SIG-M5 (cell line): ENCODE measurements at places on chromosomes 12 and 14.

DNA sequence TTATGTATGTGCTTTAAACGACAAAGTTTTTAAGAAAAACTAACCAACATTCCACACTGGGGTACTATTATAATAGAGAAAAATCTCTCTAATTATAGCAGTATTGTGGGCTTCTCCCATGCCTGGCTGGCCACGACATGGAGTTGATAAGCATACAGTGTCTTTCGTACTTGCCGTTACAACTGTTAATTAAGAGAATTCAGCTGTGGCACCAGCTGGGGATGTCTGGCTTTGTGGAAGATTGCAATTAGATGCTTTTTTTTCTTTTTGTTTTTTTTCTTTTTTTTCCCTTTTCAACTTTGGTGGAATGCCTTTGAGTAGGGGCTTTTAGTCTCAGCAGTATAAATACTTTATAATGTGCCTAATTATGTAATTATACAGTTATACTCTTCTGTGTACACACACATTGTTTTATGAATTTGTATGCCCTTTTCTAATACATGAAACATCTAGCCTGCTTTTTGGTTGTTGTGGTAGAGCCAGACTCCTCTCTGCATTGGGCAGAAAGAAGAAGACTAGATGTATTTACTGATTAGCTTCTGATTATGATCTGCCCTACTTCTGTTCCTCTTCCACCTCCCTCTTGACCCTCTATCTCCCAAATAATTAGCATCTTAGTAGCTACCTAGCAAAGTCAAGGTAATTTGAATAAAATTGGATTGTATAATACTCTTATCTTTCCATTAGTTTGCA lies 76.4 kb downstream of the SUSD6 start:
- no peak for DNase-seq

- no peak for DNase-seq
These were observed 13.7 kb downstream of the KTN1 start for GRCh38 chr14:55593698-55594097.

DNA sequence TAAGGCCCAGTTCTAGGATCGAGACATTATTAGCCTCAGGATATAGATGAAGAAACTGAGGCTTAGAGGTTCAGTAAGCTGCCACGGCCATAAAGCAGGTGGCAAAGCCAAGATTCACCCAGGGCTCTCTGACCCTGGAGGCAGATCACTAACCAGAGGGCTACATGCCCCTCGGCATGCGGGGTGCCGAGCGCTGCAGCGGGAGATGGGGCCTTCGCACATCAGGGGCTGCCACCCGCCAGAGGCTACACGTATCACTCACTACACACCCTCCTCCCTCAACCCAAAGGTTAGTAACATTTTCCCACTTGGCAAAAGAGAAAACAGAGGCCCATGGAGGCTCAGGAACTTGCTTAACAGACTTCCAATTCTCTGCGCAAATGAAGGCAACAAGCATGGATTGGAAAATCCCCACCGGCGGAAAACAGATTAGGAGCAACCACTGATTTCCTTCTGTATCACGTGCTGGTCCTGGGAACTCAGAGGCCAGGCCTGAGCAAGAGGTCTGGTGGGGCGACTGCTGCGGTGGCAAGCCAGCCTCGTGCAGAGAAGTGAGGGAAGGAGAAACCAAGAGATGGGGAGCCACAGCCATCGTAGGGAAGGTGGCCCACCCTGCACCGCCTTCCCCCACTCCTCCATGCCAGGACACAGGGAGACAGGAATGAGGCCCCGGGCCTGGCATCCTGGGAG lies 6.0 kb downstream of the CCDC85C start:
- no peak for DNase-seq

DNA sequence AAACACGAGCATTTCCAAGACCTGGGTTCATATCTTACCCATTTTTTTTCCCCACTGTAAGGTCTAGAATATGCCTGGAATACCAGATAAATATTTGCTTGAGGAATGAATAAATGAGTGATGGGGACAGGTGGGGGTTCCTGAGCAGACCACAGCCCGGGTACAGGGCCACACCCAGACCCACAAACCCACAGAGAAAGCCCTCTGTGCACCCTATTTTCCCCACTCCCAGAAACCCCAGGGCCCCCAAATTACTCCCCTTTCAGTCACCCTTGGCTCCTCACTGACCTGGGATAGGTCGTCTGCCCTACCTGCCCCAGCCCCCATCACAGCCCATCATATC lies 66.5 kb upstream of the DDX11 start:
- no peak for DNase-seq

DNA sequence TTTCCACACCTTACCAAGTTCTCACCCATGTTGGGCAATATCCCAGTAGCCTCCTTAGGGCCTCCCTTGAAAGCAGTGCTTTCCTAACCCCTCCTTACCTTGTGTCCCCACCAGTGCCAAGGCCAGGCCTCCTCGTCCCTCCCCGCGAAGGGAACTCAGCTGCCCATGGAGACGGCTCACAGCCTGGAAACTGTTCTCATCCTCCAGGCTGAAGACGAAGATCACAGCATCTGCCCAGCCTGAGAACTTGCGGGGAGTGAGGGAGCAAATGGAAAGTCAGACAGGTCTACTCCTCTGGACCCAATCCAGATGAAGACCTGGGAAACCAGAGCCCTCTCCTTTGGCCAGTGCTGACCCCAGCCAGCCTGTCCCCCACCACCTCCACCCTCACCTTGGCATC lies 4.6 kb downstream of the AGAP2 start:
- no peak for DNase-seq

DNA sequence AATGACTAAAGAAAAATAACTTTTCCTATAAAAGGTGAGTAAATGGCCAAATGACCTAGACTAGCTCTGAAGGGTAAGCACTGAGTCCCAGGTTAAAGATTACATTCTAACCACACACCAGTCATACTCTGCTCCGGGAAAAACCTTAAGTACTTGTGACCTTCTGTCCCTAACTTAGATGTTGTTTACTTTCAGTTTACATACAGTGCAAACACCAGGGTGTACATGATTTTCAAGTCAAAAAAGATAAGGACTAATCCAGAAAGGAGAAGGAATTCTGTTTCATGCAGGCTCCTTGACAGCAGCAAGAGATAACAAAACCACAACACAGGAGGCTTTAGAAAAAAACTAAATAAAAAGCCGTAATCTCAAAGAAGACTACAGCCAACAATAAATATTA lies 174.2 kb downstream of the PPM1H start:
- DNase-seq, result no peak

- DNase-seq, result no peak
These were observed 61.8 kb downstream of the PLBD1 start for GRCh38 chr12:14505626-14506596.

DNA sequence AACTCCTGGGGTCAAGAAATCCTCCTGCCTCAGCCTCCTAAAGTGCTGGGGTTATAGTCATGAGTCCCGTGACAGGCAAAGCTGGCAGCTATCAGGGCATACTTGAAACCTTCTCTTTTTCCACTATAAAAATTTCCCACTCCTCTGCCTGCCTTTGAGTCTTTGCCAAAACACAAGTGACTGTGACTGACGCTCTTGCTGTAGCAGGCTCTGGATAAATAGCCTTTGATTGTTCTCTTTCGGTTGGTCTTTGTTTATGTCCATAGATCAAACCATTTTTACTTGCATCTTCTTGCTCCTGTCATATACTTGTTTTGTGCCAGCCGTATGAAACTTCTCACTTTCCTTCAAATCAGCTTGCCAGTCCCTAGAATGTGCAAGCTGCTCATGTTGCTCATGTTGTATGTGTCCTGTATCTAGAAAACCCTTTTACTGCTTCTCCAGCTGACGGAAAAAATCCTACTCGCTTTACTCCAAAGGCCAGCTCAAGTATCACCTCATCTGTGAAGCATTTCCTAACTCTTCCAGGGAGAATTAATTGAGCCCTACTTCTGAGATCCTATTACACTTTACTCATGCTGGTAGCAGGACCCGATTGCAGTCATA lies 73.1 kb downstream of the RESF1 start:
- DNase-seq, result no peak

DNA sequence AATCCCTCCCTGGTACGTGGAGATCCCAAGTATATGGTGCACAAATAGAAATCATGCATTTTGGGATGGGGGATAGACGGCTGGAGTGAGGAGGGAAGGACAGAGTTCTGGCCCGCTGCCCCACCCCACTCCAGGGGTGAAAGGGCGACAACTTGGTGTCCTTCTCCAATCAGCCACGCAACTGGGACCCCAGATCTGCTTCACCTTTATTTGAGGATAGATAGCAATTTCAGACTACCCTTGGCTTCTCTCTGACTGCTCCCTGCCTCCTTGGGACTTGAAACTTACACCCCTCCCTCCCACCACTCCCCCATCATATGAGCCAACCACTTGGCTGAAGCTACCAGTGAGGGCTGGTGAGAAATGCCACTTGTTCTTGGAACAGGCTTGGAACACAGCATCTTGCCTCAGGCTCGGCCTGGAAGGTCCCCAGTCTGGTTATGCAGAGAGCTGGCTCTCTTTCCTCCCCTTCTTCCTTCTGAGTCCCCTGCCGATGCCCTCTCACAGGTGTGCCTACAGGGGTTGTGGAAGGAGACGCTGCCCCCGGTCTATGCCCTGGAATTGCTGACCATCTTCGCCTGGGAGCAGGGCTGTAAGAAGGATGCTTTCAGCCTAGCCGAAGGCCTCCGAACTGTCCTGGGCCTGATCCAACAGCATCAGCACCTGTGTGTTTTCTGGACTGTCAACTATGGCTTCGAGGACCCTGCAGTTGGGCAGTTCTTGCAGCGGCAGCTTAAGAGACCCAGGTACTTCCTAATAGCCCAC lies 8.1 kb downstream of the OAS3 start:
- DNase-seq, result no peak

DNA sequence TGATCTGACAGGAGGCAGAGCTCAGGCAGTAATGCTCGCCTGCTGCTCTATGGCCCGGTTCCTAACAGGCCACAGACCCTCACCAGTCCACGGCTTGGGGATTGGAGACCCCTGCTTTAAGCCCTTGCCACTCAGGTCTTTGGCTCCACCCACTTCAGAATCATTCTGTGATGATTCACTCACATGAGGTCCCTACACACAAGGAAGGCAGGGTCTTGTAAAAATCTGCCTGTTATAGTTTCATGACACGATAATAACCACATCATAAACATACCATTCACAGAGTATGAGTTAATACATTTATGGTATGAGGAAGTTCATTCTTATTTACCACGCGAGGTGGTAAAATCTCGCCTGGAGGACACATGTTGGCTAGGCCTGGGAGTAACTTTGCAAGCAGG lies 29.0 kb upstream of the MAX start:
- no peak for DNase-seq

- no peak for DNase-seq
These were observed 83.6 kb downstream of the NOS1 start for GRCh38 chr12:117277875-117278274.

GRCh38 chr14:93997916-93998870 lies 1.1 kb downstream of the CCDC197 start:
- no peak for DNase-seq

DNA sequence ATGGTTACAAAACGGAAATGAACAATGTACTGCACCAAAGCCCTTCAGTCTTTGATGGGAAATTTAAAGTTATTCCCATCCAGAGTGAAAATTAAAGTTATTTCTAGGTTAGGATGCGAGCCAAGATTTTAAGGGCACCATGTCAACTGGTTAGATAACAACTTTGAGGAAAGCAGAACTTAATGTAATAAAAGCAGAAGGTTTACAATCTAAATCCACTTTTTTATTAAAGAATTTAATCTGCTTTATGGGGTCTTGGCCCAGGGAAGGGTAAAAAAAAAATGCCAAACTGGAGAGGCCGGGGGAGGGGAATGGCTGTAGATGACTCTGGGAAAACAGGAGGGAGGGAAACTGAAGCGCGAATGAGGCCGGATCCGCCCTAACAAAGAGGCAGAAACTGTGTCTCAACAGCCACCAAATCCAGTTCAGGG lies 108.2 kb upstream of the ATF7IP start:
- no peak for DNase-seq

DNA sequence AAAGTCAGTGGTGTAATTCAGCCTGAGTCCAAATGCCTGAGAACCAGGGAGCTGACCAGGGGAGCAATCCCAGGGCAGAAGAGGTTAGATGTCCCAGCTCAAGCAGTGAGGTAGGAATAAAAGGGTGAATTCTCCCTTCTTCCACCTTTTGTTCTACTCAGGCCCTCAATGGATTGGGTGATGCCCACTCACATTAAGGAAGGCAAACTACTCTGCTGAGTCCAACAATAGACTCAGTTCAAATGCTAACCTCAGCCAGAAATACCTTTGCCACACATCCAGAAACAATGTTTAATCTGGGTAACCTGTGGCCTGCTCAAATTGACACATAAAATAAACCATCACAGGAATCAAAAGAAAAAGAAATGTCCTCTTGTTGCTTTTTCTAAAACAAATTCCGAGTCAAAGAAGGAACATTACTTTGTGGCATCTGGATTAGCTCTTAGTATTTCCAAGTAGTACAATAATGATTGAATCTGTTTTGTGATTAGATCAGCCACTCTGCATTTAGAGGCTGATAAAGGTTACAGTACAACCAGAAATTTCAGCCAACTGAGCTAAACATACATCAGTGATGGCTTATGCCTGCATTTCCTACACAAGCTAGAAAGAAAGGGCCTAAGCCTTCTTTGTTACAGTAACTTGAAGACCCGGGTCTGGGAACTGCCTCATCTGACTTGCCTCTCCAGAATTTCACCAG lies 43.6 kb upstream of the TRIM9 start:
- no peak for DNase-seq

DNA sequence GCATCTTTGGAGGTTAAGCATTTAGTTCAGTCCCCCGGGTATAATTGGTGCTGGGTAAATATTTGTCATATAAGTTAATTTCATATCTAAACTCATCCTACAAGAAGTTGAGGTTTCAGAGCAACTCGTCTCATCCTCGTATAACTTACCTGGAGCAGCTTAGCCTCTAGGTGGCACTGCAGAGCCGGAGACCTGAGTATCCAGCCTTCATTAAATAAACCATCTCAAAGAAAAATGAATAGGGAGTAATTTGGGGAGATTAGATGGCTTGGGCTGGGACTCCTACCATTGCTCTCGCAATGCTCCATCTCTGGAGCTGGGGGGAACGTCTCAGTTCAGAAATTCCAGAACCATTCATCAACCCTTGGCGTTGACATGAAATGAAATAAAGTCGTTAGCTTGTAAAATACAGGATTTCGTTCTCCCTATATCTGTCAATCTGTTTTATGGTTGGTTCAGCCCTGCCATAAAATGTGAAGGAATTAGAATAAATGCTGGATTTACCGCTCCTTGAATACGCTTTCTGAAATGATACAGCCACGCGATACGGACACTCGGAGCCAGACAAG lies 122.9 kb upstream of the TMEM132D start:
- no peak for DNase-seq

DNA sequence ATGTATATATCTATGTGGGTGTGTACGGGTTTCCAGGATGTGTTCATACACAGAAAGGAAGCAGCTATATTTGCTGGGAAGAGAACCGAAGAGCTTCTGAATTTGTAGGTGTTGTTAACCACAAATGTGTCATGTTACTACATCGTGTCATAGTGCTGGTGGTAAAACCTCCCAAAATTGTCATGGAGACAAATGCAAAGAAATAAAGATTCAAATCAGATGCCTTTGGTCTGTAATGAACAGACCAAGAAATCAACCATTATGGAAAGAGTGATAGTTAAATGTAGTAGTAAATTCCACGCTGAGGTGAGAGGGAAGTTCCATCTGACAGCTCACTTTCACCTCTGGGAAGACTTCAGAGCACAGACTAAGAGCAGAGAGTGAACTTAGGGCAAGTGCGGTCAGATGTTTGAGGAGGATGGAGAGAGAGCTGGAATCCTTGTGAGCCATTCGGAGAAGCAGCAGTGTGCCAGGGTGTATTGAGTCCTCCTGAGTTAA lies 487.5 kb downstream of the TMEM121 start:
- no peak for DNase-seq

GRCh38 chr12:57825451-57825850 lies 6.9 kb upstream of the AVIL start:
- no peak for DNase-seq
